ENCODE measurements at places on chromosomes 5 and 9.

DNA sequence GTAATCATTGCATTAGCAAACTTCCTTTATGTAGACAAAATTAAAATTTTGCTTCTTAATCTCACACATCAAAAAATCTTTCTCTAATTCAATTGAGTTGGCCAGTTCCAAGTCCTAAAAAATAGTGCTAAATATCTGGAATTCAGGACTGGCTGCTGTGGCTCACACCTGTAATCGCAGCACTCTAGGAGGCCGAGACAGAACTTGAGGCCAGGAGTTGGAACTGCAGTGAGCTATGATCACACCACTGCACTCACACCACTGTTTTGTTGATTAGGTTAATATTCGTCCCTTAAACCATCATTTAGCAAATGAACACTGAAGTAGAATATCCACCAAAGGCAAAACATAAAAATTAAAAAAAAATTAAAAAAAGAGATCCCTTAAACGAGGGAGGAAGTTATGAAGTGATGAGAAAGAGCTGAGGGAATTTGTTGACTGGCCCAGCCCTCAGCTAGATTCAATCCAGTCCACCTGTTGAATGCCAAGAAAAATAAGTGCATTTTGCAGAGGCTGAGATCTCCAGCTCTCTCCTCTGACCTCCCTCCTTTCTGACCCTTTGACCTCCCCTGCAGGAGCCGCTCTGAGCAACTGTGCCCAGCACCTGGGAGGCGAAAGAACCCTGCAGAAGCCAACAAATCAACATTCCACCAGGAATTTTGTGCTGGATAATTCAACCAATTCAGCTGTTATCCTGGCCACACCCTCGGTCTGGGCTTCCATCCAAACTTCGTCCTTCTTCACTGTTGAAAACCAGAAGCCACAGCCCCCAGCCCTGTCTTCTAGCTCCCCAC lies 96.8 kb downstream of the OR2K2 start:
- DNase-seq = no peak

- no peak for DNase-seq
These were observed at the start of gene FOXD1 for GRCh38 chr5:73448463-73449136. Gene FOXD1 (minus strand): TSS chr5:73448777. CDS start chr5:73448362, 415 bp downstream.

DNA sequence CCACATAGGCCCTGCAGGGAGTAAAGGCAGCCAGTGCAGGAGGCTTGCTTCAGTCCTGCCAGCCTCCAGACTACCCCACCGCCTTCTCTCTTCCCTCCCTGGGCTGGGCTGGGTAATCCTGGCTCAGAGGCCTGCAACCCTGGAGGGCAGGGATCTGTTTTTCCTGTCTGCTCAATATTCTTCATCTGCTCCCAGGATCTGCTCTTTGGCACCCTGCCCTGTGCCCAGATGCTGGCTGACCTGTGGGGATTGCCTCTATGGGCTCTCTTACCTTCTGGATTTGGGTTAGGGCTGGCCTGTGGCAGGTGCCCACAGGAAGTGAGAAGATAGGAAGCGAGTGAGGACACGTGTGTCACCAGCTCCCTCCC lies 7.3 kb upstream of the ANGPTL2 start:
- no peak for DNase-seq

- no peak for DNase-seq
These were observed 122.8 kb downstream of the ARHGEF28 start for GRCh38 chr5:73748510-73749400.

DNA sequence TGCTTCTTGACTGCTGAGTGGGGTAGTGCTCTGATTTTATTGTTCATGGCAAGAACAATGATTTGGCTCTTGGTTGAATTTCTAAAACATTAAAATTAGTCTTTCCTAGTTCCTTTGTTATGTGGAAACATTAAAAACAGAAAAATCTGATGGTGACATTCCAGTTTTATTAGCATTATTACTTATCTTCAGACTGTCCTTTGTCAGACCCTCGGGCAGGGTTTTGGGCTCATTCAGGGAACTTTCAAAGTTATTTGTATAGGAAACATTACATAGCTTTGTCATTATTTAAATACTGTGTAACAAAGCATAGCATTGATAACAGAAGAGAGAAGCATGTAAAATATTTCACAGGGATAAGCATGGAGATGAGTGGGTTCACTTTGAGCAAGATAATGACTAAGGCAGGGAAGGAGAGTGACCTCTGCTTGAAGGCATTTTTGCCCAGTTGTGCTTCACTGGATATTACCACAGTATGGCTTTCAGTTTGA lies 119.9 kb downstream of the KDM4C start:
- DNase-seq = no peak

GRCh38 chr5:96952974-96953730 lies 17.3 kb downstream of the LNPEP start:
- no peak for DNase-seq

GRCh38 chr9:135924628-135925338 lies 17.4 kb upstream of the CAMSAP1 start:
- no peak for DNase-seq

DNA sequence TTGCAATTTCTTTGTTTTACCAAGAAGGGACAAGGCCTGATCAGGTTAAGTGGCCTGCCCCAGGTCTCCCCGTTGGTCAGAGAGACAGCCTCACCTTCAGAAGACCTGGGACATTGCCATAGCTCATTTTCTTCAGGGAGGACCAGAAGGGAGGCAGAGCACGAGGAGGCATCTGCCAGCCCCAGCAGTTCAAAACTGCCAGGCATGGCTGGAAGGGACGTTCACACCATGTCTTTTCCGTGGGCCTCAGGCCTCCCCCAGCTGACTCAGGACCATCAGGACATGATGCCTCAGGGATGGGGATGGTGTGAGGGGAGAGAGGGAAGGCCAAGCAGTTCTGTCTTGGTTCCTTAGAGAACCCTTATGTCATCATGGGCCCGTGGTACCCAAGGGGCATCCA lies 16.5 kb downstream of the IGIP start:
- DNase-seq = no peak

DNA sequence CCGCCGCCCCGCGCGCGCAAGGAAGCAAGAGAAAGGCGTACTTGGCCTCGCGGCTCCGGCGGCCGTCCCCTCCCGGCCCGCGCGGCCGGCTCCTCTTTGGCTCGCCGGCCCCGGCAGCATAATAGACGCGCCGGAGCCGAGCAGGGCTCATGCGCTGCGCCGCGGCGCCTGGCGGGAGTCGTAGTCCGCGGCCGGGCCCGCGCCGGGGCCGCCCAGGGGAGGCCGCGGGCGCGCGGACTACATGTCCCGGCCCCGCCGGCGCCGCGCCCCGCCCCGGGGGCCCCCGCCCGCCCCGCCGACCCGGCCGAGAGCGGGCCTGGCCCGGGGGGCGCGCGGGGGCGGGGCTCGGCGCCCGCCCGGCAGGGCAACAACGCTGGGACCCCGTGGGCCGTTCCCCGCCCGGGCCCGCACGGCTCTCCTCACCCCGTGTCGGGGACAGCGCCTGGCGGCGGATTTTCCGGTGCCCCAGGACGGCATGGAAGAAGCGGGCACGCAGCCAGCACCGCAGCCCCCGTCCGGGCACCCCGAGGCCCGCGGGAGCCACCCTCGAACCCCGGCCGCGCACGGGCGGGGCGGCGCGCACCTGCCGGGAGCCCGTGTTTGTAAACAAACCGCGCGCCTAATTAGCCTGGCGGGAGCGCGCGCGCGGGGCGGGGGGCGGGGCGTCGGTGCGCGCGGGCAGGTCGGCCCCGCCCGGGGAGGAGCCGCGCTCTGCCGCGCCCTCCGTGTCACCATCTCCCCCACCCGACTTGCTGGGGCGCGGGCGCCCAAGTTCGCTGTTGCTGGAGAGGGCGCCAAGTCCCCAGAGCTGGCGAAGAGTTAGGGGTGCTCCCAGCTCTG lies at the start of gene BRD3:
BRD3 (minus strand) TSS at position 123 of the 840 bp plus-strand sequence. CDS start 14,549 bp downstream, outside the sequence.
- DNase-seq = peak; percentile 73

DNA sequence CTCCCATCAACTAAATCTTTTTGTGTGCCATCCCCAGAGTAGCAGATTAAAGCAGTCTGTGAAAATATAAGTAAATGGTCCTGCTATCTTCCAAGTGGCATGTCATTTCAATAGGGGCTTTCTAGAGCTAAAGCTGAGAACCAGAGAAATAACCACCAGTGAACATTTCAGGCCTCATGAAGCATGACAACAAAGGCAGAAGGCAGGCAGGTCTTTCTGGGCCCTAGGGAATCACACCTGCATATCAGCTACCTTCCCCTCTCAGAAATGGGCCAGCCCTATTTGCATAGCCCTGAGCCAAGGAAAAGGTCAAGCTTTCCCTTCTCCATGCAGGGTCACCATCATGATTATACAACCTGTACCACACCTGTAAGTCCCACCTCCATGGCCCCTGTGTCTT lies 205.3 kb downstream of the DEPDC1B start:
- no peak for DNase-seq
